ENCODE measurements at places on chromosomes 3 and 15.

DNA sequence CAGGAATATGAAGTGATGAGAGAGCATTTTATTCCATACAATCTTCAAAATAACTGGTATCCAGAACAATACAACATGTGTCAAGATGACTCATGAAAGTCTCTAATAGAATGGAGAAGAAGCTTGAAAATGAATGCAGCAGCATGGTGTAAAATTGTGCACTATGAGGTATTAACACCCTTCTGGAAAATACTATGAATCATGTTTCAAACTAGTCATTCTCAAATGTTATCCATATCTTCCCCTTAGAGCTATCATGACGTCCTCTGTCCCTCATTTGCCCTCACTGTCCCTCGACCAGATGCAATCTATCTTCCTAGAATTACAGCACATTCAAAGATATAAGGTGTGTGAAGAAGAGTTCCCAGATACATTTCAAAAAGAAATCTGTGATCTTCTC is 198.2 kb downstream of the NECTIN3 start:
- no peak for DNase-seq

GRCh38 chr15:90291679-90292356 is 26.3 kb downstream of the NGRN start:
- no peak for DNase-seq

GRCh38 chr3:21405671-21406667 is 345.0 kb downstream of the ZNF385D start:
- no peak for DNase-seq

- no peak for DNase-seq
Observed at GRCh38 chr3:7368597-7368996, 507.7 kb downstream of the GRM7 start.

DNA sequence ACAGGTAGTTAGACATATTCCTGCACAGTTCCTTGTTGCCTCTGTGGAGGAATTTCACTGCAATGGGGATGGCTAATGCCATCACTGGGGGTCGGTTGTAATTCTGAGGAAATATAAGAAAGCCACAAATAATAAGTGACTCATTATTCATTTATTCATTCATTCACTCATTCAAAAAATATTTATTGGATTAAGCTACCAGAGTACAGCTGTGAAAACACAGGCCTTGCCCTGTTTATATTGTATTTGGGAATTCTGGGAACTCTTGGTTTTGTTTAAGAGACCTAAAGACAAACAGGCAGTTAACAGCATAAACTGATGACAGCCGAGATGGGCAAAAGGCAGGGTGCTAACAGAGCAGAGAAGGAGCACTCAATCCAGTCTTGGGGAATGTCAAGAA is 23.6 kb downstream of the PTX3 start:
- DNase-seq, result no peak

DNA sequence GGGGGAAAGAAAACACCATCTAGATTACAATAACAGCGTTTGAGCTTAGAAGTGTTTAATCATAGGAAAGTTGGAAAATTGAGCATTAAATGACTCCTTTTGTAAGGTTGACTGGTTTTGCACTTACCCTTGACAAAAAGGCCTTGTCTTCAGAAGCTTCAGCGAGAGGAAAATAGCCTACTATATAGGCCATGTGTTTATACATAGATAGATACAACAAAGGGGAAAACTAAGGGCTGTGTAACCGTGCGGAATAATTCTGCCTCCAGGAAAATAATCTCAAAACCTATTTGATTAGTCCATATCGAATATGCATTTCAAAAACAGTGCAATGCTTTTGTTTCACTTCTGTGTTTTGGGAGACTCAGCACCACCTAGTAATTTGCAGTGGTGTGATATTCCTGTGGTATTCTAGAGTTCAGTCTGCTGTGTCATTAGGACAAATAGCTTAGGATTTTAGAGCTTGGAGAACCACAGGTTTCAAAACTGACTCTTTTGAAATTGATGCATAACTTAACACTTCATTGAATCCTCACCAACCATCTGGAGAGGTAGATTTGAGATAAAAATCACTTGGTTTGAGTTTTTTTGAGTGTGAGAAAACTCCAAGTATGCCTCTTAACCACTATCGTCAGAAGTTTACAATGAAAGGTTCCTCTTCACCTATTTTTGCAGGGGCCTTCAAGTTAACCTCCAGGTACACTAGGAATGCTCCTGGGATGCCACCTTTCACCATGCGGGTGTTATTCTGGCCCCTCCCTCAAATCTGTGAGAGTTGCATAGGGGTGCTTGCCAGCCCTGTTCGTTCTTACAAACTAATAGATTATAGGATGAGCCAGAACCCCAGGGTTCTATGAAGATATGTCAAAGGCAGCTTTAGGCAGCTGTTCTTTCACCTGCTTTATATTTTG is 1.9 kb downstream of the ARHGAP31 start:
- no peak for DNase-seq
